ENCODE measurements at places on chromosomes 2 and 18.

DNA sequence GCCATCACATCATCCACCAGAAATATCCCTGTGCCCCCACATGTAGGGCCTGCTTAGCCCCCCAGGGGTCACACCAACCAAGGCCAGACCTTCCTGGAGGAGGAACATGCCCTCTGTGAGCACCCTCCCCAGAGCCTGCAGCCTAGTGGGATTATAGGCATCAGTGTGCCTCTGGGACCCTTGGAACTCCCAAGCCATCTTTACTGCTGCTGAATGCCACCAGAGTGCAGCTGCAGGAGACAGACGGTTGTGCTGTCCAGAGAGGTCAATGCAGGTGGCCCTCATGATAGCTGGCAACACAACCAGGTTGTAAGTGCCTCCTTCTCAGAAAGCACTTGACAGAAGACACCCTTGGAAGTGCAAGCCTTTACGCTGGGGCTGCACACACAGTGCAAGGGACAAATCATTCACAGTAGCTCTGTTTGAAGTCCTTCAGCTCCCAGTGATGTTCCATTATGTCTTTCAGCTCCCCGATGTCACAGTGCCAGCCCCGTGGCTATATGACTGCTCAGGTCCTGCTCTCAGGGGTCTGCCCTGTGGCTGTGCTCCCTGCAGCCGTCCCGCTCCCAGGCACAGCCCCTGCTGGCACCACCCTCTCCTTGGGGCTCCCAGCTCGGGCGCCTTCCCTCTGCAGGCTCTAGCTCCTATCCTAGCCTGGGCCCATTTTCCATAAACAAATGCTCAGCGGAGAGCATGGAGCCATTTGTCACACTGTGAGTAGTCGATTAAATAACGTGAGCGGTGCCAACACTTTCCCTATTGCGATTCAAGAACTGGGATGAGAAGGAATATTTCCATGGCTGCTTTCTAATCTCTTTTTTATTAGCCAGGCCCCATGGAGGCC lies 65.1 kb downstream of the EDAR start:
- no peak for DNase-seq

DNA sequence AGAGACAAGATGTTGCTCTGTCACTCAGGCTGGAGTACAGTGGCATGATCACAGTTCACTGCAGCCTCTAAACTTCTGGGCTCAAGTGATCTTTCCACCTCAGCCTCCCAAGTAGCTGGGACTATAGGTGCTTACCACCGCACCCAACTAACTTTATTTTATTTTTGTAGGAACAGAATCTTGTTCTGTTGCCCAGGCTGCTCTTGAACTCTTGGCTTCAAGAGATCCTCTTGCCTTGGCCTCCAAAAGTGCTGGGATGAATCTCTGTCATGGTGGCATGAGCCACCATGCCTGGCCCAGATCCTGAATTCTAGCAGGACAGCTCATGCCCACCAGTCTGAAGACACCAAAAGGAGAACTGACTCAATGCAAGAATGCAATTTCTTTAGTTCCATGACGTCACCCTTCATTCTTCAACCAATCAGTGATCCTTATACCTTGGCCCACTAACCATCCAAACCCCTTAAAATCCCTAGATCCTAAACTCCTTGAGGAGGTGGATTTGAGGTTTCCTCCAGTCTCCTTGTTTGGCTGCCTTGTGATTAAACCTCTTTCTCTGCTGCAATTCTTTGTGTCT lies 25.6 kb upstream of the CXXC1 start:
- DNase-seq, result no peak

DNA sequence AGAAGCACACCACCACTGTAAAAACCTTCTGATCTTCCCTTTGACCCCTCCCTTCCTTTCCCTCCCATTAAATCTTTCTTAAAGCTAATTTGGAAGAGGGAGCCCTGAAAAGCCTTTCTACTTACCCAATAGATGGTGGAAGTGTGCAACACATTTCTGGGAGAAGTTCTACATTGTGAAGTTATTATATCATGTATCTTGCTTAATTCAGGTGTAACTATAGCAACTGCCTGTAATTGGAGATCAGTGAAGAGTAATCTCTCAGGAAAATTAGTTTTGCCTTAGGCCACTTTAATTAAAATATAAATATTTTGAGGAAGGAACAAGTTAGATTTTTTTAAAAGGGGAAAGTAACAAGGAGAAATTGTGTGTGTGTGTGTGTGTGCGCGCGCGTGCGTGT lies 266.0 kb downstream of the SH3BP4 start:
- no peak for DNase-seq

DNA sequence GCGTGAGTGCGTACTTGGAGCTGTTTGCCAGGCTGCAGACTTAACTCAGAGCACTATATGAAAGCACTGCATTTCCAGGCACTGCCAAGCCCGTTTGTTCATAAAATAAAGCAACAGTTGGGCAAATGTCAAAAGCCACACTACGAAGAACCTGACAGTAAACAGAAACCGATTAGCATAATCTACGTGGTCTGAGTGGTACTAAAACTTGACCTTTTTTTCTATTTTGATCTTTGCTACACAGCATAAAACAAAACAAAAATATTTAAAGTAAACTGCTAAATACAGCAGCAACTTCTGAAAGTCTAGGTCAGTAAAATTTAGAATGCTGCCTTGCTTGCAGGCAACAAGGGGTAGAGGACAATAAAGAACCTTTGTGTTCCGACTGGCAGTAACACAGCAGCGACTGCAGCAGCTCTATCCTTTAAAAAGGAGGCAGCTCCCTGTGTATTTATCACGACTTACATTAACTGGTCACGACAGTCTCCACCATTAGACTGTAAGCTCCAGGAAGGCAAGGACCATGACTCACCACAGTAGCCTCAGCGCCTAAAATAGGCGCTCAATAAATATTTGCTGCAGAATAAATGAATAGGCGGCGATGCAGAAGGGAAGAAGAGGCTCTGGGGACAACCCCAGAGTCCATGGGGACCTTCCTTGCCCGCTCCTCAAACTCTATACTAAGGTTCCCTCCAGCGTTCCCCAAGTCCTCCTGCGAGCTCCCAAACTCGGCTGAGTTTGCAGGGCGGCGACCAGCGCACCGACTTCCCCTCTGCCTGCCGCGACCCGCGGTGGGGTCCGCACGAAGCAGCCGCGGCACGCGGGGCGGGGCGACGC lies 902 bp downstream of the SS18 start:
- DNase-seq, result no peak

- DNase-seq, result no peak
Observed at GRCh38 chr2:128734521-128735295, 416.0 kb upstream of the HS6ST1 start.

DNA sequence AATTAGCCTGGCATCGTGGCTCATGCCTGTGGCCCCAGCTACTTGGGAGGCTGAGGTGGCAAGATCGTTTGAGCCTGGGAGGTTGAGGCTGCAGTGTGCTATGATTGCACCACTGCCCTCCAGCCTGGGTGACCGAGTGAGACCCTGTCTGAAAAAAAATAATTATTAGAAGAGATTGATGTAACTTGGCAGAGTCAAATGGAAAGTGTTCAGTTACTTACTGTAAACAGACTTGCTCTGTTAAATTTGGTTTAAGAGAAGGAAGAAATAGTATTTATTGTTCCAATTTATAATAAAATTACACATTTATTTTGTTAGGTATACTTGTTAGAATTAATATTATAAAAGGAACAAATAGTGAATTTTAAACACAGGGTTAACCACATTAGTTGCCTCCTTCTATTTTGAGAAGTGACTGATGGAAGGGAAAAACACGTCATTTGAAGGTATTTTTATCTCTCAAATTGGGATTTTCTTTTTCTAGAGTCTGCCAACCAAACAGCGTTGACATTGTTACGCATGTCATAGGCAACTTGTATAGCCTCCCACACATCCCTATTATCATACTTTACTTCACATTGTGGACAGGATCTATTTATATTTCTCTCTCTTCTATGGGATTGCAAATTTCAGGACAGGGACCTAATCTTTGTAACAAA lies 118.8 kb upstream of the B3GNT2 start:
- no peak for DNase-seq

- DNase-seq, result no peak
Observed at GRCh38 chr2:70612574-70612973, 58.9 kb upstream of the TGFA start.

GRCh38 chr2:36489281-36489680 lies 108.7 kb downstream of the FEZ2 start:
- DNase-seq, result no peak

DNA sequence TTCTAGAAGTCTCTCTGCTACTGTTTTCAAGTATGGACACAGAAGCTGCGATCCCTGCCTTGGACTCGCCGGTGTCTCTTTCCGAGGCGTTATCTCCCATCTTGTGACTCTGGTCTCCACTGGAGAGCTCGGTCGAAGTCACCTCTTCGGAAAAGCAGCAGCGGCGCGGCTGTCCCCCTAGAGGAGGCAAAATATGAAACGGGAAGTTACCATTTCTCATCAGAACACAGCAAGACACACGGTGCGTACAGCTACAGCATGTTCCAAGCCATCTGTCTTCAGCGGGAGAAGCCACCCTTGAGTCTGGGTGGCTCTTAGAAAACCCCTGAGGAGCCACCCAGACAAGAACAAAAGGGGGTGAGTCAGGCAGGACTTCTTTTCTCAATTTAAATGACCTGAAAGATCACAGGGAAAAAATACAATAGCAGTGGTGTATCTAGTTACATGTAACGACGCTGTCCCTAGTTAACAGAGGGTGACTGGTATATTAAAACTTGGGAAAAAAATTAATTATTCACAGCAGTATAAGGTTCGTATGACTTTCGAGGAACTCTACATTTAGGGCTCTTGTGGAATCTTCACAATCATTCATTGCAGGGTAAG lies 114.8 kb downstream of the ZNF516 start:
- DNase-seq, result no peak

All from activated naive CD8-positive, alpha-beta T cell treated with anti-CD3 and anti-CD28 coated beads, Interleukin-2, amount 50 U/mL, for 16 hours (primary cell).